Stimulated activated CD4-positive, alpha-beta T cell treated with anti-CD3 and anti-CD28 coated beads, TNF-alpha, amount 100 ng/mL, for 1 hour (primary cell): ENCODE measurements at places on chromosomes 12 and 14.

DNA sequence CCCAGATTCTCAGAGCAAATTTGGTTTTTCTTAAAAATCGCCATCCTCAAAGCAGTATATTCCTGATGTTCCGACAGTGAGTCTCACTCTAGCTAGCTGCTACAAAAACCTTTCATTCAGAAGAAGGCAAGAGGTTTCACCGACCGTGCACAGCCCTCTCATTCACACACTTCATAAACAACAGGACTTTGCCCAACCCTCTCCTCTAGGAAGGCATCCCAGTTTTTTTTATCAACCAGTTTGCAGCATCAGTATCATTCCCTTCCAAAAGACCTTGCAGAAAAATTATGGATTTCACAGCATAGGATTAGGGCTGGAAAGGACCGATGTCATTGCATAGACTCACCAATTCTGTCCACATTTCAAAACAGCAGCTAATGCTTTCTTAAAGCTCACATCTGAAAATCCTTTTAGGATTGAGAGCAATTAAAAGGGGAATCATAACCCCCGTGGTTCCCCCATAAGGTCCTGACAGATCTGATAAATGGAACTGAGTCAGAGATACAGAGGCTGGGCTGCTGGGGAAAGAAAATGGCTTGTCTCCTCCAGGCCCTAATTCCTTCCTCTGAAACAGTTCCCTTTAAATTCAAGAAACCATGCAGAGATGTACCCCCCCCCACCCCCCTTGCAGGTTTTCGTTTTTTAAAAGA is 597 bp downstream of the SVOP start:
- no peak for DNase-seq

GRCh38 chr12:24416423-24417109 is 467.1 kb upstream of the SOX5 start:
- DNase-seq: no peak

DNA sequence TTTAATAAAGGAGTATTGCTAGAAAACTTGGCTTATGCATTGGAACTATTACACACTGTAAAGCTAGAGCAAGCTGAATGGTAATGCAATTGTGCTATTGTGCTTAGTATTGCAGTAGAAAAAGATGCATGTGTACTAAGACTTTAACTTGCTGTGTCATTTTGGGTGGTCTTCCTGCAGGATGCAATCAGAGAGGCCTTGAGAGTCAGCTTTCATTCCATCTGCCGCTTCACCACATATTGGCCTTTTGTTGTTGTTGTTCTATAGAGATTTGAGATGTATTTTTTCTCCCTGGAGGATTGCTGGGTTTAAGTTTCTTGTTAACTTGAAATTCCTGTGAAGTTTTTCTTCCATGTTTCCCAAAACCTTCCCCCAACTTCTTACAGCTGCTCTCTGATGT is 449.7 kb downstream of the TMTC2 start:
- no peak for DNase-seq

- no peak for DNase-seq
Observed at GRCh38 chr12:4257442-4257841, 16.1 kb upstream of the CCND2 start.

DNA sequence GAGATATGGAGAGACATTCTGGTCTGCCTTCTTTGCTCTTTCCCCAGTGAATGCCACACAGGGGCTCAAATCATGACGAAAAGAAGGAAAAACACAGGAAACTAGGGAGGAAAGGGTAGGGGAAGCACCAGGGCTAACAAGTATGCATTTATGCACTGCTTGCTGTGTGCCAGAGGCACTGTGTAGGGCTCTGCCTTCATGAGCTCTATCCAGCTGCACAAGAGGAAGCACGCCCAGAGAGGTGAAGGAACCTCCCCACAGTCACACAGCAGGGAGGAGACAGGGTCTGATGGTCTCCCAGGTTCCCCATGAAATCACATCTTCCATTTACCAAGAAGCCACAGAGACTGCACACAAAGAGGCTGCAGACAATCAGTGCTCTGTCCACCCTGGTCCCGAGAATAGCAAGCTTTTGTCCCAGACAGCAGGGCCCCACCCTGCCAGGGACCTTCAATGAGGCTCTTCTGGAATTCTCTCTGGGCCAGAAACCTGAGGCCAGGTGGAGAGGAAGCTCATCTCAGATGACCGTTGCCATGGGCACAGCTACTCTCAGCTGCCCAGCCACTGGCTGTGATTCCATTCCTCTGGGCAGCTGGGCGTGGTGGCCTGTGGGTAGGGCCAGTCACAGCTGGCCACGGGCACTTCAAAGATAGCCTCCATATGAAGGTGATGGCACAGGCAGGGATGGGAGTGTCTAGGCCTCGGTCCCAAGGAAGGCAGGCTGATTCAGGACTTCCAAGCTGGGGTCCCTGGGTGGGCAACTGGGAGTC is 7.3 kb upstream of the TRPV4 start:
- DNase-seq: no peak

DNA sequence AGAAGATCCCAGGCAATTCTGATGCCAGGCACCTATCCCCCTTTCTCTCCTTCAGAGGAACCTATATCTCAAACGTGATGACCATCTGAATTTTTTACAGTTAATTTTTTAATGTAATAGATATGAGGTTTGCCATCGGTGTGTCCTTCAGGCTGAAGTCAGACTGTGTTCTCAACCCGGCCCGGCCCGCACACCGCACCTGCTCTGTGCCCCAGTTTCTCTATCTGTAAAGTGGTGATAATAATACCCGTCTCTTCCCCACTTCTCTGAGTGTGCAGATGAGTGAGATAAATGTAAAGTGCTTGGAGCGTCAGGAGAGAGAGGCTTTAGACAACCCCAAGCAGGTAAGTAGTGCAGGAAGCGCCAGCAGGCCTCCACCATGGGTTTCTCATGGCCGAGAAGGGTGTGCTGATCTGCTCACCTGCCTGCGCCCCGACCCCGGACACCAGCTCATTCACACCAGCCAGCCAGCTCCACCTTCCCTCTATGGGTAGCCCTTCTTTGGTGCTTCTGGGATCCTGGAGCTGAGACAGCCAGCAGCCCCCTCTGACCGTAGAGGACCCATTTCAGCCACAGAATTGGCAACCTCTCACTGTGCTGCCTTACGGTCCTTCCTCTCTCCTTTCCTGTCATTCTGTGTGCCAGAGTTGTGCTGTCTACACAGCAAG is 80.0 kb downstream of the ZFP36L1 start:
- DNase-seq: no peak

- DNase-seq: no peak
Observed at GRCh38 chr14:85241022-85241855, 288.7 kb upstream of the FLRT2 start.

DNA sequence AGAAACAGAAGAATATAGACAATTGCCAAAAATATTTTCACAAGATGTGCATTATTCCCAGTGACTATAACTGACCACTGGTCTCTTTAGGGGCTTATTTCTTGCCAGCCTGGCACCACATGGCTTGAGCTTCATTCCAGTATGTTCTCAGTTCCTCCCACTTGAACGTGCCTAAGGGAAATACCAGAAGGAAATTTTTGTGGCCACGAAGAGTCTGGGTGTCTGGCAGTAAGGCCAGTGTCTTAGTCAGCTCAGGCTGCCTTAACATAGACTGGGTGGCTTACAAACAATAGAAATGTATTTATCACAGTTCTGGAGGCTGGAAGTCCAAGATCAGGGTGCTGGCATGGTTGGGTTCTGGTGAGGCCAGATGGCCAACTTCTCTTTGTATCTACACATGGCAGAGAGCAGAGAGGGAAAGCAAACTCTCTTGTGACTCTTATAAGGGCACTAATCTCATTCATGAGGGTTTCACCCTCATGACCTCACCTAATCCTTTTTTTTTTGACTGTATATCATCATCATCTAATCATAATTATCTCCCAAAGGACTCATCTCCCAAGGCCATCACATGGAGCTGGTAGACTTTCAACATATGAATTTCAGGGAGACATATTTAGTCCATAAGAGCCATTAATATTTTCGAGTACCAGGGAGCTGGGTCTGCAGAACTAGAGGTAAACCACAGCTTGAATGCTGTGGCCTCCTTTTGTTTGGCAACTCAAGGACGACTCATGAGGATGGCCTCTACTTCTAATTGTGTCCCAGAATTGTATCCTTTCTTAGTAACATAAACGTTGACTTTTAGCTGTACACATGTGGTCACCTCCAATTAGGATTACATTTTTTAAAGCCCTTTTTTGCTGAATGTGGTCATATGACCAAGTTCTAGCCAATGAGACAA is 5.1 kb upstream of the SMOC1 start:
- DNase-seq: no peak

DNA sequence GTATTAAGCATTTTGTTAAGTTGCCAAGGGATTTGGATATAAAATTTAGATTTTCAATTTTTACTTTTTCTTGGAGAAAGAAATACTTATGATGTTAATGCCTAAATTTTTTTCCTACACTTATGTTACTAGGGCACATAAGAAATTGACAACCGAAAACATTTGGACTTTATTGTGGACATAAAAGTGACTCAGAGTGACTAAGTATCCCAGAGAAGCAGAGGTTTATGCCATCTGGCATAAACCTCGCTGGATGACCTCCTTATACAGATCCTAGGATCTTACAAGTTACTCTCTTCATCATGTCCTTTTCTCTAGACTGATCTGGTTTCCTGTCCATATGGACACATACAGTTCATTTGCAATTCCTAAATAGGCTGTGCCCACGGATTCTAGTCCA is 89.8 kb downstream of the RERG start:
- DNase-seq: no peak

- no peak for DNase-seq
Observed at GRCh38 chr12:123388951-123389559, 5.1 kb downstream of the KMT5A start.

DNA sequence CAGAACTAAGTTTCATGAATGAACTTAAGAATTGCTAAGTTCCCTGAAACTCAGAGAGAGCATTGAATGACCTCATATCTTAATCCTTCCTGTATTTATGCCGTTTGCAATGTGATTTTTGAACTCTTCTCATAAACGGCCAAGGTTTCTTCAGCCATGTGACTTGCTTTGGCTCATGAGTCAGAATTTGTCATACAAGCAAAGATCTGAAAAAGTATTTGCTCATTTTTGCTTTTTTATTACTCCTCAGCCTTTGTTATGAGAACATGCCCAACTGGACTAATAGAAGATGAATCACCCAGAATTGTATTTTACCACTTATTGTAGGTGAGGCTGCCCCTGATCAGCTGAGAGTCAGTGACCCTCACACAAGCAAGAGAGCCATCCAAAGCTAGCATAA is 693.8 kb downstream of the BCL11B start:
- DNase-seq: no peak

DNA sequence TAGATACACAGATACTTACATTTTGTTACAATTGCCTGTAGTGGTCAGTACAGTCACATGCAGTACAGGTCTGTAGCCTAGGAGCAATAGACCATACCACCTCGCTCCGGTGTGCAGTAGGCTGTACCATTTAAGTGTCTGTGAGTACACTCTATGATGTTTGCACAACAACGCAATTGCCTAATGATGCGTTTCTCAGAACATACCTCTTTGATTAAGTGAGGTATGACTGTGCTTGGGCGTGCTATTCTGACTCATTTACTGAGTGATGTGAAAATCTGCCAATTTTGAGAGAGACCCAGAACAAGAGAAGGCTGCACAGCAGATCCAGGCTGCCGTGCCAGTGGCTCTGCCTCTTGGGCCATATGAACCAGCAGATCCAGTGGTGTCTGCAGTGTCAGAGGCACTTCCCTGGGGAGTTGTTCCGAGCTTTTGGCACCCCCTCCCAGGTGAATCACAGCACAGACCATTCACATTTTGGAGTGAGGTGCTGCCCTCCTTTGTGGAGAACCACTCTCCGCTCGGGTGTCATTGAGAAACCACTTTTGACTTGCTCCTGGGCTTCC is 20.4 kb downstream of the DLK1 start:
- no peak for DNase-seq
